ENCODE measurements at places on chromosomes 1 and 21.

- DNase-seq: no peak
These were observed 68.8 kb upstream of the ARID1A start for GRCh38 chr1:26626994-26627393.

DNA sequence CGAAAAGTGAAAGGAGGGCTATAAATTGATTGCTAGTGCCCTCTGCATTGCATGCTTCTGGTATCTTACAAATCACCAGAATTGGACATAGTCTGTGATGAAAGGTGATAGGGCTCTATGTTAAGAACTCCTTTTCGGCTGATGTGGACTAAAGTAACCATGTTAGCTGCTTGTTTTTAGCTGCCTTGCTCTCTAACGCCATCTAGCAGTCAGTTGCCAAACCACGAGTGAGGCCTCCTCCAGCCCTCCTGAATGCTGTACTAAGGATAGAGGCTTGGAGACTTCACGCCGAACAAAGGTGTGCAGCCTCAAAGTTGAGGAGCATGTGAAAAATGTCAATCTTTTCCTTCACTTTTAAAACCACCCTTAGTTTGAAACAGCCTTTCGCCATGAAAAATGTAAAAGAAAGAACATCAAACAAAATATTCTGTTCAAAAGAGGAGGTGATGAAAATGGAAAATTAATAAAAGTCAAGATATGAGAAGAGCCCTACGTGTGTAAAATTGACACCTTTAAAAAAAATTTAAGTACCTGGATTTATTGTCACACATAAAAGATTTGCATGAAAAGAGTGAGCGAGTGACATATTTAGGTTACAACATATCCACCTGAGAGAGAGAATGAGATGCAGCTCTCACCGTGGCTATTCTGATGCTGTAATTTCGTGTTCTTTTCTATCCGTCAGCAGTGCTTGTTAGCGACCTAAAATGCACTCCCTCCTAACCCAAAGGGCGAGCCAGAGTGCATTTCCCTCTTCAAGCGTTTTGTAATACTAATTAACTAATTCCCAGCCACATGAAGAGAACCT is 8.1 kb downstream of the LRRC53 start:
- peak; percentile 35 for DNase-seq

- no peak for DNase-seq
These were observed 102.0 kb upstream of the TRABD2B start for GRCh38 chr1:48099072-48099773.

DNA sequence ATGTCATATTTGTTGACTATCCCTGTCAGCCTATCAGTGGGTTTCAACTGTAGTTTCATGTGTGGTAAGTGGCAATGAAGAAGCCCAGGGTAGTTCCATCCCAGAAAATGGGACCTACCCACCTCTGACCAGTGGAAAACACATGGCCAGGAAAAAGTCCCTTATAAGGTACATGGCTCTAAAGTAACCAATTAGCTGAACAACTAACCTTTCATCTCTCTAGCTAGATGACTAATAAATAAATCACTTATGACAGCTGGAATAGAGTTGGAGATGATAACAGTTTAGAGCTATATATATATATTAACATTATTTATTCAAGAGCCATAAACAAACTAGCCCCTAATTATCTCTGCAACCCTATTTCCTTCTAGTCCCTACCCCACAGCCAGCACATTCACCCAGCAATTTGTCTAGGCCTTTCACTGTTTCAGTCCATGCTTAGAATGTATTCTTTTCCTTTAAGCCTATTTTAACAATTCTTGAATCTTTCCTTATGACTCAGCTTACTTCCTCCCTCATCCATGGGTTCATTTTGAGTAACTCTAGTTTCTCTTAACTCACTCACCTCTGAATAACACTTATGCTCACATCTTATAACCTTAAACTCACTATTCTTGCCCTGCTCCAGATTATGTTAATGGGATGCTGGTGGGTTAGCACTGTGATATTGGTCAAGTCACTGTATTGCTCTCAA is 83.7 kb downstream of the TNFSF18 start:
- no peak for DNase-seq

DNA sequence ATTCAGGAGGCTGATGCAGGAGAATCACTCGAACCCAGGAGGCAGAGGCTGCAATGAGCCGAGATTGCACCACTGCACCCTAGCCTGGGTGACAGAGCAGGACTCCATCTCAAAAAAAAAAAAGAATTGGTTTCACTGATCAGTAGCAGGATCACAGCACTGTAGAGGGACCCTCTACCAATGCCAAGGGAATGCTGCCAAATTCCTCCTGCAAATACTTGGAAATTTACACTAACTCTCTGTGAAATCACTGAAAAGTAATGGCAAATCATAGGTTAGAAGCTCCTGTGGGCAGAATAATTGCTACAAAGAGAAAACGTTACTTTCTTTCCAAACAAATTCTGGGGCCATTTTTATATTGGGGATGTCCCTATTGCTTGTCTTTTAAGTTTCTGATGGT is 6.7 kb upstream of the GPR25 start:
- no peak for DNase-seq

DNA sequence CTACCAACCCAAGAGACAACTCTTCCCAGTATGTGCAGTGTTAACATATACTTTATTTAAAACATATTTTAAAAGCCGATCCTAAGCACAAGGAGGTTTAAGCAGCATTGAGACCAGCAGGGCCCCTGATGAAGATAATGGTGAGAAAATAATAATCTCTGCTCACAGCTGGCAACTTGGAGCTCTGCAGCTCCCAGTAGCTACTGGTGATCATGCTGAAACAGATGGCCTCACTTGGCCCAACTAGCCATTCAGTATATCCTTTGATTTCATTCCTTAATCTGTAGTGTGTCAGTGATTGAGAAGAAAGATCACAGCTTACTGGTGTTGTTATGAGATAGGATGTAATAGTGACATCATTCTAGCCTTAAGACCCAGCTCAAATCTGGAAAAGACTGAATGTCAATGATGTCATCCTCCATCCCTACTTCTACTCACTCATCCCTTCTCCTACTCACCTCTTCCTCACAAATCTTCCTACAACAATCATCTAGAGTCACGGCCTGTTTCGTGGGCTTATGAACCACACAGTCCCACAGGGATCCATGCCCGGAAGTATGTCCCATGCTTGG is 817.9 kb downstream of the PLA2G4A start:
- DNase-seq: no peak

- no peak for DNase-seq
These were observed 2.2 kb upstream of the ATP6V1G3 start for GRCh38 chr1:198542632-198543031.

Measured in AML-193 (cell line).